Gastrocnemius medialis (tissue), 4 donors: ENCODE measurements at places on chromosomes 11 and 22. TPM values are rescaled to one million over a fixed set of nuclear protein-coding genes. Genes with fewer than 3 reads are reported as not detected.
A peak's percentile ranks its signal among the peaks of the same experiment; 100 is the strongest.

SPDYC gene
- total RNA-seq: not detected

C11orf52 gene
- total RNA-seq: 6.7 TPM

PGR gene
- total RNA-seq: 0.20 TPM

SCN2B gene
- 0.24 TPM for total RNA-seq

TREH gene
- not detected for total RNA-seq

TRIM64C gene
- not detected for total RNA-seq

SEPTIN3 gene
- total RNA-seq: not detected

TEX12 gene
- not detected for total RNA-seq

VSIG2 gene
- 0.46 TPM for total RNA-seq

AIFM3 gene
- not detected for total RNA-seq

GAS2L1 gene
- total RNA-seq: 5.1 TPM

RAG1 gene
- total RNA-seq: 0.46 TPM

DNA sequence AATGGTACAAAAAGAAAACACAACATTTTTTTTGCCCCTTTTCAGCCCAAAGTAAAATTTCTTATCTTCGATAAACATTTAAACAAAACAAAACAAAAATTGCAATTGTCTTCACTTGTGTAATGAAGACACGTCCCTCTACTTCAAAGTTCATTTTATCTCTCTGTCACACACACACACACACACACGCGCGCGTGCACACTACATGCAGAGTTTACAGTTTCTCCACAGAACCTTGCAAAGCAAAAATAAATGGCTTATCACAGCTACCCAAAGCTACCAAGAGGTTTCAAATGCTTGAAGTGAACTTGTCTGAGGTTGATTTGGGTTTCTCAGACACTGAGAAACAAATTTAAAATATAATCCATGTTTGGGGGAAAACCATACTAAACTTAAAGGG, 72.3 kb downstream of the ETS1 start:
- no peak for DNase-seq

DNA sequence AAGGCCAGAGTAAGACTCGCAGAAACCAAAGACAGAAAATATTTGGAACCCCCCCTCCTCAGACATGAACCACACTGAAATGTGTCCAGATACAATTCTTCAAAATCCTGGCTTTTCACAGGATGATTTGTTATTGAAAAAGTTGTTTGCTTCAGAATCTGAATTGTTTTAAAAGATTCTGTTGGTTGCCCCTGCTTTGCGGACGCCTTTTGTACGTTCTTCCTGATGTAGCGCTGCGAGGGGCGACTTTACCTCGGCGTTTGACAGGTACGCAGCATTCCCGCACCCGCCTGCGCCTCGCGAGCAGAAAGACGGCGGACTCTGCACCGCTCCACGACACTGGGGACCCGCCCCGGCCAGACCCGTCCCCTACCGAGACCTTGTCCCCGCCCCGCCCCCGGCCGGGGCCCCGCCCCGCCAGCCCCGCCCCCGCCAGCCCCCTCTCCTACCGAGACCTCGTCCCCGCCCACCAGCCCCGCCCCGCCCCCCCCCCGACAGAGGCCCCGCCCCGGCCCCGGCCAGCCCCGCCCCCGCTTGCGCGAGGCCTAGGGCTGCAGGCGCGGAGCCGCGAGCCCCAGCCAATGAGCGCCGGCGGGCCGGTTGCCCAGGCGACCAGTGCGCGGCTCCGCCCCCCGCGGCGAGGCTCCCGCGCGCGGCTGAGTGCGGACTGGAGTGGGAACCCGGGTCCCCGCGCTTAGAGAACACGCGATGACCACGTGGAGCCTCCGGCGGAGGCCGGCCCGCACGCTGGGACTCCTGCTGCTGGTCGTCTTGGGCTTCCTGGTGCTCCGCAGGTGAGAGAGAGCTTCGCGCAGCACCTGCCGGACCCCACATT, at the start of gene GLB1L2:
Gene GLB1L2, plus strand, starts transcription at position 635 of the 835 bp plus-strand sequence. Its CDS starts 74 bp downstream, at position 709.
- peak; percentile 43 for DNase-seq

- no peak for DNase-seq
These were observed 629 bp downstream of the PSMA1 start for GRCh38 chr11:14519597-14519916.

DNA sequence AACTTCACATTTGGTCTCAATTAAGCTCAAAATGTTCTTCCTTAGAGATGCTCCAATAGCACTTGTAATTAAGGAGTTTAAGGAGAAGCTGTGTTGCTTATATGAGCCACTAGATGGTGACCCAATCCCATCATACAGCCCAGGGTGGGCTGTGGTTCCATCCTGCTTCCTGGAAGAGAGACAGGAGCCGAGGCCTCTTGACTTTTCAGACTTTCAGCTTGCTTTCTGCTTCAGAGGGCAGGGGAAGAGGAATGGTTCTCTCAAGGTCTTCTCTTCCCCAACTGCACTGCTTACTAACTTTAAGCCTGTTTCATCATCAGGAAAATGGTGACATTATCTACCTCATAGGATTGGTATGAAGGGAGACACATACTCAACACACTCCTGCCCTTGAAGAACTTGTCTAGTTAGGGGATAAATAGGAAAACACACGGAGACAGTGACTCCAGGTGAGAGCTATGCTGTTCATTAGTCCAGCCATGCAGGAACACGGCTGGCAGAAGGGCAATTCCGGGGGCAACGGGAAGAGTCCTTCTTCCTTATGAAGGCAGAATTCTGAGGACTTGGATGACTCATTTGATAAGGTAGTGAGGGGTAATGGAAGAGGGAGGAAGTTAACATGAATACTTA, 20.1 kb downstream of the TMEM218 start:
- DNase-seq: no peak

- DNase-seq: no peak
These were observed 8.2 kb upstream of the CCDC88B start for GRCh38 chr11:64331569-64332371.

DNA sequence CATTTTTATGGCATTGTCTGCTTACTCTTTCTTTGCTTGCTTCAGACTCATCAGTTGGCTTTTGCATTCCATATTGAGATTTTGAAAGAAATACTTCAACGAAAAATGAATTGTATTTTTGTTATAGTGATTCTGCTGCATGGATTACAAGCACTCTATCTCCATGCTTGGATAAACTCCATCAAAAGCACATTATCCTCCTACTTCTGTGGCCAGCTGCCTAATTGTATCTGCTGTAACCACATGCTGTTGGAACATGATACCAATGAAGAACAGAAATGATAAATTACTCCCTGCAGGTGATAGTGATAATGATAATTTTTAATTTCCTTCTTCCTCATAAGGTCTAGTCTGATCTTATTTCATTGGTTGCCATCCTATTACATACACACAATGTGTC, 100.8 kb downstream of the PRMT3 start:
- no peak for DNase-seq

DNA sequence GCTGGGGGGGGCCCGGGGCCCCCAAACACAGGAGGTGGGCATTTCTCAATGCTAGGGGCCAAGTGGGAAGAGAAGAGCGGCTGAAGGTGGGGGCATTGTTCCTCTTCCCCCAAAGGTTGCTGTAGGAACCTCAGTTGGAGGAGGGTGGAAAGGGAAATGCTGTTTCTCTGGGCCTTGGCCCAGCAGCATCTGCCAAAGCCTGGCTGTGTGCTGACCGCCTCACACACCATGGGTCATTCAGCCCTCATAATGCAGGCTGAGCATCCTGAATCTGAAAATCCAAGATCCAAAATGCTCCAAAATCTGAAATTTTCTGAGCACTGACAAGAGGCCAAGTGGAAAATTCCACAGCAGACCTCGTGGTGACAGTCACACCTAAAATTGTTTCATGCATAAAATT, 49.0 kb upstream of the BID start:
- no peak for DNase-seq

DNA sequence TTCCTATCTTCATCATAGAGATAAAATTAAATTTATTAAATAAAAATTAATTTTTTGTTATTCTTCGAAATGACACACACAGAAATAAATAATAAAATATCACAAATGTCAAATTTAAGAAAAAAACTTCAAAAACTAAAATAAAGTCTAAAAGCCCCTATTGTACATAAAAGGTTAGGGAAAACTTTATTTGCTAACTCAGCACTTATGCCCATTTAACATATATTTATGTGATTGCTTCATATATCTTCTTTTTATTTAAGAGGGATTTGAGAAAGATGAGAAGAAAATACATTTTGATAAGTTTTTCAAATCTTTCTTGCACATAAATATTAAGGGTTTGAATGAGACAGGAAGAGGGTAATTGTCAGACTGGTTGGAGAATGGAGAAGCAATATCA, 2350.4 kb upstream of the RAG2 start:
- no peak for DNase-seq

- DNase-seq: no peak
These were observed 5.1 kb downstream of the TSPAN18 start for GRCh38 chr11:44731685-44732430.

DNA sequence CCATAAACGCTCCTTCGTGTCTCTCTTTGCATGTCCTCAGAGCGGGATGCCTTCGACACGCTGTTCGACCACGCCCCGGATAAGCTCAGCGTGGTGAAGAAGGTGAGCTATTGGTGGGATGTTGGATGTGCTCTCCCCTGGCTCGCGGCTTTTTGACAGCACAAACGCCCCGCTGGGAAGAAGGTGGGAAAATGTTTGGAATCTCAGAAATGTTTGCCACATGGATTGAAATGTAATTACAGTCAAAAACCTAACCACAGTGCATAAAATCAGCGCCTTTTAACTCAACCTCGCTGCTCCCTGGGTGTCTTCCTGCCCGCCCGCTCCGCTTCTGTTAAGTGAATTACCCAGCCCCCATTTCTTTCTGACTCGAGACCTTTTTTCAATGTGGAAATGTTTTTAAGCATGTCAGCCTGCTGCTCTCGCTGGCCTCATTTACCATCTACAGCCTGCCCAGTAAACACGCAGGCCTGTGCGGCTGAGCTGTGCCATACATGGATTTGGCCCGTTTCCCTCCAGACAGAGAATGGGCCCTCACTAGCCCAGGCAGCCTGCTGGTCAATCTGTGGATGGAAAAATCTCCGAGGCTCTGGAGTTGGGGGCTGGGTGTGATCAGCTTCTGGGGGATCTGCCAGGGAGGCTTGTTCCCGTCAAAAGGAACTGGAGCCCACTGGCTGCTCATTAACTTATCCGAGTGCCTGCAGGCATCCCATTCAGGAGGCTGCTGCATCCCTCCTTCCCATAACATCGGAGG, 32.7 kb upstream of the PARVG start:
- DNase-seq: no peak

GRCh38 chr22:48889887-48890692, 937.6 kb downstream of the BRD1 start:
- DNase-seq: no peak

DNA sequence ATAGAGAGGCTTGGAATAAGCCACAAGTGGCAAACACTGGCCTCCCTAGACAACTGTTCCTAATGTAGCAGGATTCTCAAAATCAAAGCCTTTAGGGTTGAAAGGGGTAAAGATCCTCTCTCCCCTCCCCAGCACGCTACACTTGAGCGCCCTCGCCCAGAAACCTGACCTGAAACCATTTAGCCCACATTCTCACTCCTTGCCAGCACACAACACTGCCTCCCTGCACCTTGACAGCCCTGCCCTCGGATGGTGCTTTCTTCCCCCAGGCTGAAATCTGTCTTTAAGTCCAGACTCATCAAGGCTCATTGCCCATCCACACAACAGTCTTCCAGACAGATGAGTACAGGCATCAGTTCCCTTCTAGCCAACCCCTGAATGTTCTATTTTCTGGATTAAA, 26.5 kb downstream of the CWC15 start:
- no peak for DNase-seq

DNA sequence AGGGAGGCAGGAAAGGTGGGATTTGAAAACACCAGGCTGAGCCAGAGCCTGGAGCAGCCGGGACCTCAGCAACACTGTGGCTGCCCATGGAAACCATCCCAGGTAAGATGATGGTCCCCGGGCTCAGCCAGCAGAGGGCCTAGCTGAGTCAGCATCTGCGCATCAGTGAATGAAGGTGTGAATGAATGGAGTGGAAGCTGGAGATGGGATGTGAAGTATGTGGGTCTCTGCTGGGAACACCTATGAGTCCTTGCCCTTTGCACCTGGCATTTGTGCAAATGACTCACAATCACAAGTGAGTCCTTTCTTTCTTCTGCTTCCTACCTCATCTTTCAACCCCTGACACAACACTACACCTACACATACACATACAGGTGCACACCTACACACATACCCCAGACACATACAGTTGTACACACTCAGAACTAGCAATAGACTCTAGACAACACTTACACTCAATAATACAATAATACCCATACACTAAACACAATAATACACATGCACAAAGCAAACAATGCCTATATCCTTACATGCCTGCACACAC, 62.8 kb upstream of the PRDM11 start:
- no peak for DNase-seq

DNA sequence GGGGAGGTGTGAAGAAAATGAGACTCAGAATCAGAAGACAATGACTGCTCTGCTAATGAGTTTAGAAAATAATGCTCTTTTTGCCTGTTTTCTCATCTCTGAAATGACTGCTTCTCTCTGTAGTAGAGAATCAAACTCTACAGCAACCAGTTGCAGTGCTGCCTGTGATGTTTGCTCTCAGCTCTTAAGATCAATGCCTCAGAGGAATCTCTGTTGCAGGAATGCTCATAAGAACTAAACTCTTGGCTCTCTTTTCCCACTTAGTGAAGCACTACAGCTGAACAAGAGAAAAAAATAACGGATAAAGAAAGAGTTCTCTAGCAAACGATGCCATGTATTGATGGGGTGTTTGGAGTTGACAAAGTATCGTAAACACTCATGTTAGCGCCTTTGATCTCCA, 203.5 kb upstream of the SYN3 start:
- no peak for DNase-seq

DNA sequence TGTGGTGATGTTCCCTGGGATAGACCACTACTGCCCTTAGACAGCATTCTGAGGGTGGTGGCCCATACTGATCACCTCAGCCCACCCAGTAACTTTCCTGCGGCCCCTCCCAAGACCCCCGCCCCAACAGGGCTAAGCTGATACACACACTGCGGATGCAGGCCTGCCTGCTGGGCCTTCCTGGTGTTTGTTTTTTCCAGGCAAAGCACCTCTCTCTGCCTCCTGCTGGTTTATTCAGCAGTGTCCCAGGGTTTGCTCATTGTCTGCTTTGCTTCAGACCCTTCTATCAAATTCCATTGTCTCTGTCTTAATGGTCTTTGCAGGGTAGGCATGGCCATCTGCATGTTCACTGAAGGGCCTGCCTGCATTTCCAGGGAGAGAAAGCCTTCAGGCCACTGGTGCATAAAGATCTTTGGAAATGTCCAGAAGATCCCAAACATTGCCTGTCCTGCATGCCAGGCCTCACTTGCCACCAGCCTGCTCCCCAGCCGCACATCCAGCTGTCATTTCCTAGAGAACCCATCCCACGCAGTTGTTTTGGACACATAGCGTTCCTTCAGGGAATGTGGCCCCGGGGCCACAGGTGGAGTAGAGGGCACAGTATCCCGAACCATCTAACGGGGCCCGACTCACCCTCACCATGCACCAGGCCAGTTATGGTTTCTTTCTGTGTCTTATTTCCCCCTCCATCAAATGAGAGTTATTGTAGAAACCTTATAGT, 50.2 kb downstream of the BCR start:
- DNase-seq: no peak

- DNase-seq: no peak
These were observed 82.1 kb downstream of the USP47 start for GRCh38 chr11:11923828-11924227.

DNA sequence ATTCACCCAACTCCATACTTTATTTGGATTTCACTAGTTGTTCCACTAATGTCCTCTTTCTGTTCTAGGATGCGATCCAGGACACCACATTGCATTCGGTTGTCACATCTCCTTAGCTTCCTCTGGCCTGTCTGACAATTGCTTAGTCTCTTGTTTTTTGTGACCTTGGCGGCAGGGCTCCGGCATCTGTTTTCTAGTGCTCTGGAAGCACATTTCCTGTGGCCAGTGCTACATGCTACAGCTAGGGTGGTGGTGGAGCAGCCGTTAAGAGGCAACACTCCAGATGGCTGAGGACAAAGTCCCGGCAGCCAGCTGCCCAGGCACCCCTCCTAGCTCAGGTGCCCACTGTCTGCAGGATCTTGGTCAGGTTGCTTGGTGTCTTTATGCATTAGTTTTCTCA, 6.8 kb downstream of the STX3 start:
- peak; percentile 42 for DNase-seq
